Dermis microvascular lymphatic vessel endothelial cell (primary cell): ENCODE measurements at places on chromosomes 1 and 21.

GRCh38 chr1:56872597-56872996, 18.0 kb downstream of the C8A start:
- DNase-seq = no peak

DNA sequence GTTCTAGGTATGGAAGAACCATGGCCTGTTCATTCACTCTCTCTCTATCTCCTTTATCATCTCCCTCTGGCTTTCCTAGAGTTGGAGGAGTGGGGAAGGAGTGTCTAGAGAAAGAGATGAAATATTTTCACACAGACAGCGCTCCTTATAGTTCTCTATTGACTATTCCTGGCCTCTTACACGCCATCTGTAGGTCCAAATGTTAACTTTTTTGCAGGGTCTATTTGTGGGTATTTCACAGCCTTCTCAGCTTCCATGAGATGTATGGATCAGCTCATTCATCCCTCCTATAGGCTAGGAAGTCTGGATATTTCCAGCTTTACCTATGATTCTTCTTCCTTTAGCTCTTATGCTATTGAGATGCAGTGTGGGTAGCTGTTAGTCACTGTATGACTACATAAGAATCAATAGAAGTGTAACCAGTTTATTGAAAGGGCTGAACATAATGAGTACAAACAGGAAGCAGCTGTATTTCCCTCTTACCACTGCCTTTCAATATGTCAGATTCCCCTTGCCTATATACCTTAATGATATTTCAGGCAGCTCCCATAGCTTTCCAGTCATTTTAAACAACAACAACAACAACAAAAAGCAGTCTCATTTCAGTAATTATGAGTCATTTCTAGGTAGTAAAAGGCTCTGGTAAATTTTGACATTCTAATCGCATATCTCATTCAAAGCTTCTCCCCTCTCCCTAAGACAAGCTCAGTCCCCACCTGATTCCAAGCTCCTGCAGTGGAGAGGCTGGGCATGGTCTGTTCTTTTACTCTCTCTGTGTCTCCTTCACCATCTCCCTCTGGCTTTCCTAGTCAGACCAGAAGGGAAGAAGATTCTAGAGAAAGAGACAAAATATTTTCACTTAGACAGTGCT, 149.5 kb downstream of the TTLL7 start:
- no peak for DNase-seq

DNA sequence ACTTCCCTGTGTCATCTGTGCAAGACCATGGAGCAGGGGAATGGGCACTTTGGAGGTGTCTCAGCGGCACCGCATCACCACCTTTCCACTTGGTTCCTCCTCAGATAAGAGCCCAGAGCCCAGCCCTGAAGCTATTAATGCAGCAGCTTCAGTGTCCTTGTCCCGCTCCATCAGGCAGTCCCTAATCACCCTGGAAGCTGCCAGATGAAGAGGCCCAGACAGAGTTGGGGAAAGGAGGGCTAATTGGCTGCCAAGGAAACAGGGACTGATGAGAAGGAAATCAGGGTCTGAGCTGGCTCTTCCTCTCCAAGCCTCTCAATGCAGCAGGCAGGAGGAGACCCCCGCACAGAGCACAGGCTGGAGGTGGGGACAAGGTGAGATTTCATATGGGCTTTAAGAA, 83.1 kb upstream of the KLHDC7A start:
- no peak for DNase-seq

GRCh38 chr1:11805422-11806306, at the start of the genes CLCN6 and MTHFR:
TSS of gene CLCN6 (plus strand) at chr1:11806191. CDS start at chr1:11806263, 72 bp downstream.
TSS of gene MTHFR (minus strand) at chr1:11805964. CDS start at chr1:11803116, 2,848 bp downstream.
- DNase-seq = peak; percentile 98

- no peak for DNase-seq
Observed at GRCh38 chr1:31662463-31662862, 17.8 kb upstream of the PEF1 start.

- DNase-seq = no peak
Observed at GRCh38 chr1:81377406-81377805, 423.3 kb upstream of the ADGRL2 start.

- no peak for DNase-seq
Observed at GRCh38 chr1:198986036-198986435, 347.2 kb downstream of the PTPRC start.

- peak; percentile 56 for DNase-seq
Observed at GRCh38 chr1:15152318-15153183, 996 bp upstream of the TMEM51 start.

- no peak for DNase-seq
Observed at GRCh38 chr1:201370500-201370899, 7.0 kb downstream of the TNNT2 start.

DNA sequence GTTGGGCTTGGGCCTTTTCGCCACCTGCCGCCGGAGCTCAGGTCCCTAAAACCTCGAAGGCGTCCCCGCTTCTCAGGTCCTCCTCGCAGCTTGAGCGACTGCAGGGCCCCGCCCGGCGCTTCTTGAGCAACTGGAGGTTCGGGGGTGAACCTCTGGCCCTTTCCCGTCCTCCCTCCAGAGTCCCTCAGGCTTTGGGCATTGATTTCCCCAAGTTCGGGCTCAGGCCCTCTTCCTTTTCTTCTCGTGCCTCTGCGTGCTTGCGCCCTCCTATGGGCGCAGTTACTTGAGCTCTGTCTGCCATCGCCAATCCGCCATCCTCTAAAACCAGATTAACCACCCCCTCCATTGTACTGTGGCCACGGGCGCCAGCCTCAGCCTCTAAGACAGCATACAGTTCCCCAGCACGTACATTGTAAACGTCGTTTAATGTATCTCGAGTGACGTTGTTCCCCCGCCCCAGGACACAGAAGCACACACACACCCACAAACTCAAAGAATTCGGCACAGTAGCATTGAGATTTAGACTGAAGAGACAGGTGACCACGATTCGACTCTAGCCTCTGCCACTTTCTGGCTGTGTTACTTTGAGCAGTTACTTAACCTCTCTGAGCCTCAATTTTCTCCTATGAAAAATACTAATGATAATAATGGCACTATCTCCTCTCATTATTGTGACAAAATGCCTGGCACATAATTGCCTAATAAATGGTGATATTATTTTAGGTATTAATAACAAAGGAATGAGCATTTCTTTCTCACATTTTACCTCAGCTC, 22.6 kb downstream of the BTG2 start:
- DNase-seq = peak; percentile 62

DNA sequence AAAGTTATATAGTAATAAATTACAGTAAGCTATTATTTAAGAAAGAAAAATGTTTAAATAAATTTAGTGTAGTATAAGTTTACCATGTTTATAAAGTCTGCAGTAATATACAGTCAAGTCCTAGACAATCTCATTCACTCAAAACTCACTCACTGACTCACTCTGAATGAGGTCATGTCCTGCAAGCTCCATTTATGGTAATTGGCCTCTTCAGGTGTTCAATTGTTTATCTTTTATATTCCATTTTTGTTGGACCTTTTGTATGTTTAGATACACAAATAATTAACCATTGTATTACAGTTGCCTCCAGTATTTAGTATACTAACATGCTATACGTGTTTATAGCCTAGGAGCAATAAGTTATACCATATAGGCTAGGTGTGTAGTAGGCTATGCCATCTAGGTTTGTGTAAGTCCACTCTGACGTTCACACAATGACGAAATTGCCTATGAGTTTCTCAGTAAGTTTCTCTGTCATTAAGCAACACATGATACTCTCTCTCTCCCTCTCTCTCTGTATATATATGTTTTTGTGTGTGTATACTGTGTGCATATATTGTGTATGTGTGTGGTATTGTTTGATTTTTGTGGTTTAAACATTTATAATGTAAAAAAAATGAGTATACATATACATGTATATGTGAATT, 161.2 kb downstream of the NCAM2 start:
- no peak for DNase-seq

- peak; percentile 13 for DNase-seq
Observed at GRCh38 chr1:180248731-180249681, 18.9 kb downstream of the LHX4 start.

DNA sequence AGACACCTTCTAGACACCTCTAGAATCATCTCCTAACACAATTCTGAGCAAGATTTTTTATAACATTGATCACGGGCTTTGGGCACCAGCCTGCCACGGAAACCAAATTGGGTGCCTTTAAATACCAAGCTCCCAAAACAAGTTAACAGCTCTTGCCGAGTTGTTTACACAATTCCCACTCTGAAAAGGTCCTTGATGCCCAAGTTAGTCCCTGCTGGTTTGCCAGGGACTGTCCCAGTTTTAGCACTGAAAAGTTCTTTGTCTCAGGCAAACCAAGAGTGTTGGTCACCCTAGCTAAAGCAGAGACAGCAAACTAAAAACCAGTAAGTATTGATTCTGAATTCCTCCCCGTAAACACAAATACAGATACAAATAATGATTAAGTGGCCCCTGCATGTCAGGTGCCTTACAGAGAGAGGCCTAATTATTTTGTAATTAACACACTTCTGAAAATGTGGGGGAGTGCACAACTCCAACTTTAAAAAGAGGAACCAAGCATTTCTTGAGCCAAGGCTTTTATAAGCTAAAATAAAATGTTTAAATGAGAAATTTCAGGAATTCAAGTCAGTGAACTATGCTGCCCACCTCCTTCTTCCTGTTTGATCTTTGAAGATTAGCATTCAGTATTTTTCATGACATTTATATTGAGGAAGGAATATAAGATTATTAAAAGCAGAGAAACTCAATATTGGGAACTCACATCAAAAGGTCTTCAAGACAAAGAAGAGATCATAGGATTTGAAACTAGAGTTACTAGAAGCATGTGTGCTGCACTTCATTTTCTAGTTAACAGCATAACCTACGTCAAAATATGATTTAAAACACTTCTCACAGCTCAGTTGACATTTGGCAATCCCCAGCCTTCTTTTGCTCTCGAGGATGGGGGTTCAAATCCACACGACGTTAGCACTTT, 9.0 kb upstream of the UBE2U start:
- DNase-seq = no peak

DNA sequence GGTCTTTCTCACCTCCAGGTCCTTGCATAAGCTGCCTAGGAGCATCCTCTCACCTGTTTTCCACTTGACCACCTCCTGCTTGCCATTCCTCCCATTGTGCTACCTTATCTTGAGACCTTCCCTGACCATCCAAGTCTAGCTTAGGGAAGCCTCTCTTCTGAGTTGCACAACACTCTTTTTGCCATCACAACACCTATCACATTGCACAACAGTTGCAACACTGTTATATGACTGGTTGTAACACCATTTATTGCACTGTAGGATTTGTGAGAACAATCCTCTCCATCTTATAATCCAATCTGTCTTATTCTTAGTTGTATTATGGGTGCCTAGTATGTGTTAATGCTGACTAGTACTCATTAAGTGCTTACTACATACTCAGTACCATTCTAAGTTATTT, 488.7 kb downstream of the OMA1 start:
- no peak for DNase-seq

DNA sequence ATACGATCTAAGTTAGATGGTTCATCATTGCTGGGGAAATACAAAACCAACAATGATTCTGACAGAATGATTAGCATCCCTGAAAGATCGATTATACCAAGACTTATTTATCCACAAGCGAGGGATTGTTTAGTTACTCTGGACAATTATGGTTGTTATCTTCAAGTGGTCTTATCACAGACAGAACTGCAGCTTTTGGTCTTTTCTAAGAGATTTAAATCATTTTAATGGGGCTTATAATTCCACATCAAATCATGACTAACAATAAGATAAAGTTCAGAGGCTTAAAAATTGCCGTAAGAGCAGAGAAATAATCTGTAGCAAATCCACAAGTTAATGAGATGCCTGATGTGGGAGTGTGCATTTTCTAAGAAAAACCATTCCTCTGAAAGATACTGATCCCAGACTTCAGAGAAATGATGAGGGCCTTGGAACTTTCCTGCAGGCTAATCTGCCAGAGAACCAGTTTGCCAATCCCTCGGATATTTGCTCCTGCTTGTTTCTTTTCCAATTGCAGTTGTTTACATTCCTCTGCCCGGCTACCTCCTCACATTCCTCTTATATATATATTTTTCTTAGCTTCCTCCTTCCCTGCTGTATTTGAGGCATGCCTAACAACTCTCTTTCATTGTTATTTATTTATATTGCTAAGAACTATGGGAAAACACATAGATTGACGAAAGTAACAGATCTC, 134.8 kb downstream of the BACH1 start:
- DNase-seq = no peak

DNA sequence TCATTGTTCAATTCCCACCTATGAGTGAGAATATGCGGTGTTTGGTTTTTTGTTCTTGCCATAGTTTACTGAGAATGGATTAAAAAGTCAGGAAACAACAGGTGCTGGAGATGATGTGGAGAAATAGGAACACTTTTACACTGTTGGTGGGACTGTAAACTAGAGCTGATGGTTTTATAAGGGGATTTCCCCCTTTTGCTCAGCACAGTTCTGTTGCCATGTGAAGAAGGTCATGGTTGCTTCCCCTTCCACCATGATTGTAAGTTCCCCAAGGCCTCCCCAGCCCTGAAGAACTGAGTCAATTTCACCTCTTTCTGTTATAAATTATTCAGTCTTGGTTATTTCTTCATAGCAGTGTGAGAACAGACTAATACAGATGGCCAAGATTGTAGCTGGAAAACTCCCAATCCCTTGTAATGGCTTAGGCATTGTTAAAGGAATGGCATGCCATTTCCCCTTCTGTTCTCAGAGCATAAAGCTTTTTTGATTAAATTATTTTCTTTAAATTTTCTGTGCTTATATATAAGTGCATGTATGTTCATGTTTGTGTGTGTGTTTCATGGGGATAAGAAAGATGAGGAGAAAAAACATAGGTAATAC, 144.8 kb downstream of the BACH1 start:
- no peak for DNase-seq

DNA sequence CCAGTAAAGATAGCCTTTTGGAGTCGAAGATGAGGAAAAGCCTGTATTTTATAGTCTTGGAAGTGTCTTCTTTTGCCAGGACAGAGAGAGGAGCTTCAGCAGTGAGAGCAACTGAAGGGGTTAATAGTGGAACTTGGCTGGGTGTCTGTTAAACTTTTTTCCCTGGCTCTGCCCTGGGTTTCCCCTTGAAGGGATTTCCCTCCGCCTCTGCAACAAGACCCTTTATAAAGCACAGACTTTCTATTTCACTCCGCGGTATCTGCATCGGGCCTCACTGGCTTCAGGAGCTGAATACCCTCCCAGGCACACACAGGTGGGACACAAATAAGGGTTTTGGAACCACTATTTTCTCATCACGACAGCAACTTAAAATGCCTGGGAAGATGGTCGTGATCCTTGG, at the start of gene VCAM1:
Gene VCAM1, plus strand, starts transcription at position 253 of the 400 bp plus-strand sequence. Its CDS starts 119 bp downstream, at position 372.
- DNase-seq = no peak

GRCh38 chr1:6912518-6912917, 127.3 kb downstream of the CAMTA1 start:
- no peak for DNase-seq

GRCh38 chr1:11535761-11536572, 57.0 kb downstream of the DISP3 start:
- DNase-seq = no peak

DNA sequence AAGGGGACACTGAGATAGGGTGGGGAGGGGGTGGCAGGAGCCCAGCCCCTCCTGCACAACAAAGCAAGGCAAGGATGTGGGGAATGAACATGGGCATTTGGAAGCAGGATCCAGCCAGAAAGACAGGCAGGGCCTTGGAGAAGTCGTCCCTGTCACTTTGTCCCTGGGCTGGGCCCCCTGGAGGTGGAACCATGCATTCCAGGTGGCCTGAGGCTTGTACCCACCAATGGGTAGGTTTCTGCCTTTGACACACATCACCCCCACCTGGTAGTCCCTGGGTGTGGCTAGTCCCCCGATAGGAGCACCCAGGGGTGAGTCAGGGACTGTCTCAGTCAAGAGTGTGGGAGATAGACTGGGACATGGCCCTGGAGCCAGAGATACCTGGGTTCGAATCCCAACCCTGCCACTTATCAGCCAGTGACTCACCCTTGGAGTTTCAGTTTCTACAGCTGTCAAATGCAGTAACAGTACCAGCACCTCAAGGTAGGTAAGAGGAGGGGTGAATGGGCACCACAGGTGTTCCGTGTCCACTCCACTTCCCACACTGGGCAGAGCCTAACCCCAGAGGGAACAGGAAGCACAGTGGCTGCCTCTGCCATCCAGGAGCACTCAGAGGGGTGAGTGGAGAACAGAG, 10.0 kb downstream of the PLA2G2D start:
- DNase-seq = no peak
